ENCODE measurements at places on chromosomes 3 and 15. TPM values are rescaled to one million over a fixed set of nuclear protein-coding genes. Genes with fewer than 3 reads are reported as not detected.

Gene SLC22A13
- total RNA-seq = 0.33 TPM

Gene LMAN1L
- total RNA-seq = not detected

Gene PRSS50
- not detected for total RNA-seq

Gene EPHB3
- total RNA-seq = 3.9 TPM

Gene THAP10
- total RNA-seq = 2.3 TPM

Gene CYP1A2
- total RNA-seq = not detected

Gene NDUFB5
- total RNA-seq = 120 TPM

Gene PLIN1
- 0.51 TPM for total RNA-seq

Gene TRANK1
- 20.3 TPM for total RNA-seq

Gene RHCG
- total RNA-seq = not detected

Gene SLC51A
- not detected for total RNA-seq

Gene UBAP1L
- 0.99 TPM for total RNA-seq

Gene HAUS2
- total RNA-seq = 19.8 TPM

Gene NR1I2
- under 0.01 TPM for total RNA-seq

Gene IQCF5
- not detected for total RNA-seq

Gene MITF
- 34.3 TPM for total RNA-seq

Gene ISLR2
- total RNA-seq = not detected

Gene GOLGA6D
- total RNA-seq = not detected

Gene TMEM212
- not detected for total RNA-seq

Gene LRRC15
- total RNA-seq = 2.3 TPM

Gene WDR53
- 9.0 TPM for total RNA-seq

Gene NUP210
- 0.33 TPM for total RNA-seq

Gene TP63
- total RNA-seq = not detected

Gene C2CD4B
- not detected for total RNA-seq

Gene ECE2
- total RNA-seq = not detected

Gene BCL2A1
- total RNA-seq = 5.9 TPM

Gene CIB1
- total RNA-seq = 27.7 TPM

Gene EMC7
- 47.7 TPM for total RNA-seq

Gene CPNE9
- not detected for total RNA-seq

Gene ARRDC4
- 39.8 TPM for total RNA-seq

Gene GCSAM
- not detected for total RNA-seq

Gene CCDC80
- total RNA-seq = 366 TPM

Gene SNX4
- total RNA-seq = 28.8 TPM

Gene OSBPL10
- total RNA-seq = 7.1 TPM

Gene TNFSF10
- total RNA-seq = 4.3 TPM

Gene ESYT3
- total RNA-seq = 0.51 TPM

Gene NUTM1
- total RNA-seq = not detected

Gene P2RY1
- total RNA-seq = 7.6 TPM

Gene STXBP5L
- total RNA-seq = not detected

Gene NEIL1
- 4.4 TPM for total RNA-seq
